ENCODE measurements at places on chromosomes 3 and 15.

DNA sequence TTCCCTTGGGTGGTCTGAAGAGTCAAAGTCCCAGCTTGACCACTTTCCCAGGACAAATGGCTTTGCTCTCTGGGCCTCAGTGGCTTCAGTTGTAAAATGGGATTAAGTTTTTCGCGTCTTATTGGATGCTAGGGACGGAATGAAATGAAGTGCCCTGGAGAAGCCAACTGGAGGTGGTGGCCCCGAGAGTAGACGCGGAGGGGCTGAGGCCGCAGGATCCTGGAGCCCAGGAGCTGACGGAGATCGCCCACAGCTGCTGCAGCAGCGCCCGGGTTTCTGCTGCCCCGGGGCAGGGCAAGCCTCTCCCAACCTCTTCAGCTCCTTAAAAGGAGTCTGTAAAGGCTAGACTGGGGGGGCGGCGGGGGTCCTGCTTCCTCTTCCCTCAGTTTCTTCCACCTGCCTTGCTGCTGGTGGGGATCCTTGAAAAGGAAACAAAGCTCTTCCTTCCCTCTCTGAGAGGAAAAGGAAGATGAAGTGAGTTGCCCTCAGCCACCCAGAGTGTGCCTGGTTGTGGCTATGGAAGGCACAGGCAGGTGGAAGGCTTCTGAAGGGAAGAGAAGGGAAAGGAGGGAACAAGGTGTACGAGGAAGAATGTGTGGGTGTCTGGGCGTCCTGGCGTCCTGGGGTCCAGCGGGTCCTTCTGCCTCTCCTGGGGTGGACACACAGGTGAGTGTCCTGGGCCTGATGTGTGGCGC is 967 bp upstream of the BNC1 start:
- H3K27ac ChIP-seq = peak overlapping the region; percentile 49
- peaks cover 25% of the 10 kb centered on the region for H3K4me1 ChIP-seq
- no peaks in the 10 kb centered on the region for H3K36me3 ChIP-seq
- peak overlapping the region; percentile 59 for H3K4me3 ChIP-seq
- H3K27me3 ChIP-seq = no peaks in the 10 kb centered on the region
- no peak for DNase-seq

- DNase-seq = no peak
- no peak overlapping the region for H3K27ac ChIP-seq
- no peak overlapping the region for H3K4me3 ChIP-seq
Measured at GRCh38 chr15:44516436-44516835, 20.5 kb upstream of the EIF3J start.

- no peak overlapping the region for H3K27ac ChIP-seq
- H3K36me3 ChIP-seq = no peaks in the 10 kb centered on the region
- DNase-seq = no peak
- H3K4me3 ChIP-seq = no peak overlapping the region
Measured at GRCh38 chr3:124041553-124041952, 49.6 kb upstream of the ROPN1 start.

GRCh38 chr15:61106044-61106834 is 122.9 kb downstream of the RORA start:
- no peaks in the 10 kb centered on the region for H3K36me3 ChIP-seq
- H3K4me3 ChIP-seq = no peak overlapping the region
- no peak for DNase-seq
- no peaks in the 10 kb centered on the region for H3K27me3 ChIP-seq

- no peaks in the 10 kb centered on the region for H3K27me3 ChIP-seq
- no peak overlapping the region for H3K4me3 ChIP-seq
- H3K4me1 ChIP-seq = no peaks in the 10 kb centered on the region
- H3K36me3 ChIP-seq = peaks cover 4% of the 10 kb centered on the region
Measured at GRCh38 chr15:50996641-50997040, 88.2 kb downstream of the AP4E1 start.

GRCh38 chr3:53162672-53163443 is 1.8 kb downstream of the PRKCD start:
- H3K27me3 ChIP-seq = peaks cover 1% of the 10 kb centered on the region
- H3K4me3 ChIP-seq = peak overlapping the region; percentile 26
- H3K36me3 ChIP-seq = peaks cover 16% of the 10 kb centered on the region
- no peak overlapping the region for H3K27ac ChIP-seq
- peaks cover 34% of the 10 kb centered on the region for H3K4me1 ChIP-seq

- H3K36me3 ChIP-seq = no peaks in the 10 kb centered on the region
- no peak overlapping the region for H3K27ac ChIP-seq
- H3K4me3 ChIP-seq = no peak overlapping the region
- H3K4me1 ChIP-seq = no peaks in the 10 kb centered on the region
Measured at GRCh38 chr15:46646490-46646889, 1011.7 kb downstream of the SQOR start.

- H3K27me3 ChIP-seq = no peaks in the 10 kb centered on the region
- DNase-seq = no peak
- no peaks in the 10 kb centered on the region for H3K36me3 ChIP-seq
- H3K27ac ChIP-seq = no peak overlapping the region
Measured at GRCh38 chr3:6601374-6601773, 259.5 kb upstream of the GRM7 start.

GRCh38 chr3:157075693-157076420 is 84.1 kb downstream of the CCNL1 start:
- no peak overlapping the region for H3K4me3 ChIP-seq
- H3K4me1 ChIP-seq = peaks cover 14% of the 10 kb centered on the region
- no peaks in the 10 kb centered on the region for H3K36me3 ChIP-seq
- H3K27me3 ChIP-seq = no peaks in the 10 kb centered on the region
- DNase-seq = peak; percentile 10
- no peak overlapping the region for H3K27ac ChIP-seq

DNA sequence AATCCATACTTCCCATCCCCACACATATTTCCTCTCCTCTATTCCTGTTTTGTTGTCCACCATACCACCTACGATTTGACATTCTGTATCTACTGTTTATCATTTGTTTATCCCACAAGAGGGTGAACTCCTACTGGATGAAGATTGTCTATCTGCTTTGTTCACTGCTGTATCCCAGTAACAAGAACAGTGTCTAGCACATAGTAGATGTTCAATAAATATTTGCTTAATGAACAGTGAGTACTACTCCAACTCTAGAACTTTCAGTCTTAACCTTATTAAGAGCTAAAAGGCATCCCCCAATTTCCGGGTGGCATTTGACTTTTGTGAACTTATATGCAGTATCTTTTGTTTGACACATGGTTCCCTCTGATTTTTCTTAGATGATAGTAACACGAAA is 1.3 kb downstream of the PYGO1 start:
- no peaks in the 10 kb centered on the region for H3K27me3 ChIP-seq
- H3K27ac ChIP-seq = no peak overlapping the region

GRCh38 chr3:49967291-49967690 is 27.3 kb downstream of the RBM6 start:
- no peak overlapping the region for H3K27ac ChIP-seq
- no peaks in the 10 kb centered on the region for H3K27me3 ChIP-seq
- DNase-seq = no peak
- peaks cover 9% of the 10 kb centered on the region for H3K36me3 ChIP-seq
- peaks cover 6% of the 10 kb centered on the region for H3K4me1 ChIP-seq

GRCh38 chr15:70907784-70908471 is 15.3 kb downstream of the LRRC49 start:
- no peak for DNase-seq
- H3K27me3 ChIP-seq = no peaks in the 10 kb centered on the region
- H3K27ac ChIP-seq = no peak overlapping the region

DNA sequence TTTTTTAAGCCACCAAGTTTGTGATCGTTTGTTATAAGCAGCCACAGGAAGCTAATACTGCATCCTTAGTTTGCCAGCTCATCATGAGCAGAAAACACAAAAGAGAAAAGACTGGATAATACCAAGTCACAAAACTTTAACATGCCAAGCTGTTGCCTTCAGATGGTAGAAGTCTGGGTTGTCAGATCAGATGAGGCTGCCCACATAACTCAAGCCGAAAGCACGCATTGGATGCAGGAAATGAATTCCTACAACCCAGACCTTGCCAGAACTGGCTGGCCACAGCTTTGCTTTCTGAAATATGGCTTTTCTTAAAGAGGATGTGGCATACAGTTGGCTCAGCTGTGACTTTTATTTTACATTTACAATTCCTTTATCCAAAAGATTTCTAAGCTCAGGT is 118.3 kb upstream of the NEO1 start:
- no peak overlapping the region for H3K4me3 ChIP-seq
- peaks cover 3% of the 10 kb centered on the region for H3K27me3 ChIP-seq
- H3K4me1 ChIP-seq = no peaks in the 10 kb centered on the region
- DNase-seq = no peak

GRCh38 chr3:138186803-138187295 is 252 bp upstream of the ARMC8 start:
- H3K27me3 ChIP-seq = no peaks in the 10 kb centered on the region
- DNase-seq = no peak
- H3K36me3 ChIP-seq = no peaks in the 10 kb centered on the region
- H3K27ac ChIP-seq = peak overlapping the region; percentile 98
- H3K4me1 ChIP-seq = no peaks in the 10 kb centered on the region

- peaks cover 38% of the 10 kb centered on the region for H3K4me1 ChIP-seq
- no peak overlapping the region for H3K27ac ChIP-seq
- H3K36me3 ChIP-seq = no peaks in the 10 kb centered on the region
- peak overlapping the region; percentile 4 for H3K4me3 ChIP-seq
- DNase-seq = no peak
Measured at GRCh38 chr3:12440927-12441714, 43.2 kb upstream of the TSEN2 start.

DNA sequence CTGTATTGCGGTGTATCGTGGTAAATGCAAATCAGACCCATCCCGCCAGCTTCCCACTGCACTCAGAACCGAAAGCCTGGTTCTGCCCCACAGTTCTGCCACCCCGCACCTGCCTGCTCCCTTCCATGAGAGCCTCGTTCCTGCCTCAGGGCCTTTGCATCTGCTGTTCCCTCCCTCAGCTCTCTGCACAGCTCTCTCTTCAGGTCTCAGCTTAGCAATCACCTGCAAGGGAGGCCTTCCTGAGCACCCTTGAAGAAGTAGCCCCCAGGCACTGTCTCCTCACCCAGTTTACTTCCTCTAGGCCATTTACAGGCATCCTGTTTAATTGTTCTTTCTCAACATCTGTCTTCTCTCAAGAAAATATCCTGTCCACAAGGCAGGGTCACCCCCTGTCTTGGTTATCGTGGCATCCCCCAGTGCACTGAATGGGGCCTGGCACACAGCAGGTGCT is 13.3 kb upstream of the IQSEC1 start:
- H3K36me3 ChIP-seq = no peaks in the 10 kb centered on the region
- peaks cover 5% of the 10 kb centered on the region for H3K4me1 ChIP-seq
- H3K27ac ChIP-seq = no peak overlapping the region

DNA sequence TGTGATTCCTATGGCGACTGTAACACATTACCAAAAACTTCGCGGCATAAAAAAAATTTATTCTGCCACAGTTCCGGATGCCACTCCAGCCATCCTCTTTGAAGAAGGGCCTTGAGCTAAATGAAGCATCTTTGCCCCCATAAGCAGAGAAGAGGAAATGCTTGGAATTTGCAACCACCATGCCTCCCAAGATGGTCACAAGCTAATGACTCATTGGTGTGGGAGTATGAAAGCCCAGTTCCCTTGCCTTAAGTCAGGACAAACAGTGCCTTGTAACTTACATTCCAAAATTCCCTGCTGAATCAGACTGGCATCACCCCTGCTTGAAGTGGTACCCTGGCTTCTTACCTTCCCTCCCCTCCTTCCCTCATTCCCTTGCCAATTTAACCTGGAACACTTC is 1077.4 kb downstream of the EPHA3 start:
- no peak overlapping the region for H3K27ac ChIP-seq
- peaks cover 4% of the 10 kb centered on the region for H3K4me1 ChIP-seq
- peak; percentile 43 for DNase-seq

DNA sequence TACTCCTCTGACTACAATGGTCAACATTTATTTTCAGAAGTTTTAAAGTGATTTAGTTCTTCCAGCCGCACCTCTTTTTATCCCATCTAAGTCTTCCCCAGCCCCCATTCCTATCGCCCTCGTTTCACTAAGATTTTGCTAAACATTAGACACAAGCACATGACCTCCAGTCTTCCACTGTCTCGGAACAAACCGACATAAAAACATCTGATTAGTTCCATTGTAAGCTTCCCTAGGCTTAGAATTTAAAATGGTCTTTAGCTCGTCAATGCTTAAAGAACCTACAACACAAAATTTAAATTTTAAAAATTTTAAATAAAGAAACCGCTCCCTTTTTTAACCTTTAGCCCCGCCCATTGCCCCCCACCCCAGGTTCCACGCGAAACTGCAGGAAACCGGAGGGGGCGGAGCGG is 284 bp upstream of the TSC22D2 start:
- H3K4me1 ChIP-seq = no peaks in the 10 kb centered on the region
- H3K27ac ChIP-seq = peak overlapping the region; percentile 92
- no peaks in the 10 kb centered on the region for H3K27me3 ChIP-seq

DNA sequence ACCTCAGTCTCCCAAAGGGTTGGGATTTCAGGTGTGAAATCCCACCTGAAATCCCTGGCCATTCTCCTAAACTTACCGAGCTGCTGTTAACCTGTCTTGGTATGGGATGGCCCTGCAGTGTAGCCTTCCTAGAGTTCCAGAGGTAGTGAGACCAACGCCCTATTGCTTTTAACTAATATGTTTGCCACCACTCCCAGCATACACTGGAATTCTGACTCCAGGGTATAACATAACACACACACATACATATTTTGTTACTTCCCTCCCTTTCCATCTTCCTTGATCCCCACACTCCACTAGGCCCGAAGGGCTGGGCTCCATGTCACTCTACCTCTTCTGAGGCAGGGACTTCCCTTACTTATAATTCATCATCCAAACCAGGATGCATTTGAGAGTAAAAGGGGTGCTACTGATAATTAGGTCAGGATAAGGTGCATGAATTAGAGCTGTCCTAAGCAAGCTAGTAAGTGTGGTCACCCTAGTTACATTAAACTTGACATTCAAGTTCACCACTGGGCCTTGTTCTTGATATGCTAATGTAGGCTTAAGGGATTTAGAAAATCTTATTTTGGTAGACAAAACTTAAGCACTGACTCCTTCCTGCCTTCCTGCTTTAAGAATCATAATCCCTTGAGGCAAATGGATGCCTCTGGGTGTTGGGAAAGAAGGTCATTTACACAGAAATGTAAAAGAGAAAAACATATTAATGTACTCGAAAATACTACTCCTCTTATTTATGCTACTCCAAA is 317.6 kb downstream of the MAGI1 start:
- H3K36me3 ChIP-seq = no peaks in the 10 kb centered on the region
- H3K27me3 ChIP-seq = no peaks in the 10 kb centered on the region
- no peak overlapping the region for H3K27ac ChIP-seq
- no peak for DNase-seq
- no peaks in the 10 kb centered on the region for H3K4me1 ChIP-seq

DNA sequence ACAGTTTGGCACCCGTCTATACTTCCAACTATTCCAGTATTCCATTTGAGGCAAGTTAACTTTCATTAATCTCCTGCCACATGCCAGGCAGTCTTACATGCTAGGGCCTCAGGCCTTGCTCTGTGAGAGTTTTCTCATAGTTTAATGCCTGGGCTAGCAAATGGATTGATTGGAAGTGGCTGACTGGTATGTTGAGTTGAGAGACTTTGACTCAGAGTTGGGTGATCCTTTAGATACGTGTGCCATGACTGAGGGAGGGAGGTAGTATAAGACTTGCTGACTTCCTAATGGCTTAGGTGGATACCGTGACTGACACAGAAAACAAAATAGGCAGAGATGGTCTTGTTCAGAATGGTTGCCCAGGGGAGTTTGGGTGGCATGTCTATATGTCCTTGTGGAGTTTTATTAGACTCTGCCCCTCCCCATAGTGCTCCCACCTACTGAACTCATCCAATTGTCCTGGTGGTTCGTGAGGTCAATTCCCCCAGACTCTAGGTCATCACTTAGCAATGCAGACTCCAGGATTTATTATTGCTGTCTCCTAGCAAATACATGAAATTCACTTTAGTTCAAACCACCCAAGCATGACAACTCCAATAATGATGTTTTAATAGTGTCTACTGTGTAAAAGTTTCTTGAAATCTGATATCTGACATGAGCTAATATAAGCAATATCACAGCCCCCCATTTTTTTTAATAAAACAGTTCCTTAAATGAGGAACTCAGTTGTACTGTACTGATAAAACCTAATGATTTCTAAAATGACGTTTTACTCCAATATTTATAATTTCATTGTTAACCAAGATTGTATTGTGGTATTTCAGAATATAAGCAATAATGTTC is 413.9 kb upstream of the MDFIC2 start:
- H3K27me3 ChIP-seq = no peaks in the 10 kb centered on the region
- no peaks in the 10 kb centered on the region for H3K36me3 ChIP-seq

Data from mesenchymal stem cell (in vitro differentiated cells and primary cell).